ENCODE measurements at places on chromosomes 16 and 17. TPM values are rescaled to one million over a fixed set of nuclear protein-coding genes. Genes with fewer than 3 reads are reported as not detected.
A peak's percentile ranks its signal among the peaks of the same experiment; 100 is the strongest.

GRCh38 chr16:89017543-89018281 is 40.7 kb upstream of the CBFA2T3 start:
- DNase-seq = no peak

GRCh38 chr17:47229535-47230443 is 20.6 kb downstream of the MYL4 start:
- DNase-seq = peak; percentile 79

DNA sequence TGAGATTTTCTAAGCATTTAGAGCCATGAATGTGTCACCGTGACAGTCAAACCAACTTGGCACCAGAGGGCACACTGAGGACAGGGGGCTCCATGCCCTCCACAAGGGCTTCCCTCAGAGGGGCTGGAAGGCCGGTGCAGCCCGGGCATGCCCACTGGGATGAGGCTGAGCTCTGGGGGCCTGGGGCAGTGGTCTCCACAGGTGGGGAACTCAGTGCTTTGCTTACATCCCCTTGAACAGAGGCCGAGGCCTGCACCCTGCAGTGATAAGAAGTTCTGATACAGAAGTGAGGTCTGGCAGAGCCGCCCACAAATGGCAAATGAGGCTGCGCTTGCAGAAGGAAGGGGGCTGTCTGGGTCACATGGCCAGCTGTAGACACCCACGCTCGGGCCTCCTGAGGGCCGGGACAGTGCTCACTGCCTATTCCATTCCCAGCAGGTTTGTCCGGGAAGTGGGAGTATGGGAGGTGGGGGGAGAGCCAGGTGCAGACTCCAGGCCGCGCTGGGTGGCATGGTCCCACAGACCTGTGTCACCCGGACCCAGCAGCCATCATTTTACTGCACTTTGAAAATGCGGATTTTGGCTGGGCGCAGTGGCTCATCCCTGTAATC is 116.8 kb upstream of the CREBBP start:
- DNase-seq = no peak

- DNase-seq = no peak
Observed at GRCh38 chr17:850086-850850, 68.1 kb downstream of the MRM3 start.

DNA sequence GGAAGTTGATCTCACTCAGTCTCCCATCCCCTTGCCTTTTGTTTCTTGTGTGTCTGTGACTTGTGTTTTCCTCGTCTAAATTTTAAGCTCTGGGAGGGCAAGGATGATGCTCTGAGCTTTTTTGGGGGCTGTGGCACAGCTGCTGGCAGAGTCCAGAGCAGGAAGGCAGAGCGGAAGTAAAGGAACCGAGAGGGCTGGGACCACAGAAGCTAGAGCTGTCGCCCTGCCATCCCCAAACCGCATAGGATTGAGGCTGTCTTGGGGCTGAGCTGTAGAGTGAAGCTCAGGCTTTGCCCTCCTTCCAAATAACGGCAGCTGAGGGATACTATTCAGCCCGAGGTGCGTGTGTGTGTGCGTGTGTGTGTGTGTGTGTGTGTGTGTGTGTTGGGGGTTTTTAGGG is 3.8 kb upstream of the DNAH2 start:
- no peak for DNase-seq

- no peak for DNase-seq
Observed at GRCh38 chr17:29577385-29578211, 9.1 kb downstream of the TP53I13 start.

- no peak for DNase-seq
Observed at GRCh38 chr17:74126179-74126900, 77.1 kb upstream of the RPL38 start.

DNA sequence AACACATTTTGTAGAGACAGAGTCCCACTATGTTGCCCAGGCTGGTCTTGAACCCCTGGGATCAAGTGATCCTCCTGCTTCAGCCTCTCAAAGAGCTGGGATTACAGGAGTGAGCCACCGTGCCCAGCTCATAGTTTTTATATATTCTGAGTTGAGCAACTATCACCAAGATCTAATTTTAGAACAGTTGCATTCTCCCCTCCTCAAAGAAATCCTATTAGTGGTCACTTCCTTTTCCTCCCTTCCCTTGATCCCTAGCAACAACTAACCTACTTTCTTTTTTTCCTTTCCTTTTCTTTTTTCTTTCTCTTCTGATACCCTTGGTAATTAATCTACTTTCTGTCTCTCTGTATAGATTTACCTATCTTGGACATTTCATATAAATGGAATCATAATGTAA is 61.5 kb upstream of the B4GALNT2 start:
- no peak for DNase-seq

GRCh38 chr17:58335779-58336455 is 7.3 kb upstream of the TSPOAP1 start:
- DNase-seq = no peak

- DNase-seq = no peak
Observed at GRCh38 chr16:80536238-80536637, 4.6 kb upstream of the DYNLRB2 start.

GRCh38 chr17:4362141-4362540 is 4.3 kb downstream of the UBE2G1 start:
- peak; percentile 35 for DNase-seq

DNA sequence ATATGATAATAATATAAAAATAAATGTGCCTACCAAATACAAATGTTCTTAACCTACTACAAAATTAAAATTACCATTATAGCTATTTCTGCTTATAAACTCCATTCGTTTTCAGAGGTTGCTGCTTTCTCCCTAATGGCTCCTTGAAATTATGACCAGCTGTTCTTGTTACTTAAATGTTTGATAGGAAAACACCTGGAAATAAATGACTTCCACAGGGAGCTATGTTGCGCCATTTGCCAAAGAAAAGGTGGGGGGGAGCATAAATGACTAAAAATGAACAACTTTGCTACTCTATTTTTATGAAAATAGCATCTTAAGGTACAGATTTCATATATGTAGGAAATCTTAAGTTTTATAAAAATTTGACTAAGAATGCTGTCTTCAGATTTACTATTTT is 157.5 kb upstream of the MON1B start:
- no peak for DNase-seq

- DNase-seq = no peak
Observed at GRCh38 chr17:34862384-34862783, 98.9 kb downstream of the CCT6B start.

GRCh38 chr17:32880671-32881453 is 3.9 kb upstream of the MYO1D start:
- no peak for DNase-seq

- DNase-seq = no peak
Observed at GRCh38 chr17:79152636-79153035, 78.0 kb downstream of the ENGASE start.

DNA sequence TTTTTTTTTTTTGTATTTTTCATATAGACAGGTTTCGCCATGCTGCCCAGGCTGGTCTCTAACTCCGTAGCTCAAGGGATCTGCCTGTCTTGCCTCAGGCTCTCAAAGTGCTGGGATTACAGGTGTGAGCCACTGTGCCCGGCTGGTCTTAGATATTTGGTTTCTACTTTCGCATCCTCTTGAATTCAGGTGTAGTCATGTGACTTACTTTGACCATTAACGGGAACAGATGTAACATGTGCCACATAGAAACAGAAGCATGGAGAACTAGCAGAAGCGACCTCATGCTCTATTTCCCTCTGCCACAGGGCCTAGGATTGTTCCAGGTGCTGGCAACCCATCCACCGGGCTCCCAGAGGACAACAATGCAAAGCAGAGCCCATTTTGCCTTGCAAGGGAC is 166.6 kb downstream of the CYLD start:
- no peak for DNase-seq

DNA sequence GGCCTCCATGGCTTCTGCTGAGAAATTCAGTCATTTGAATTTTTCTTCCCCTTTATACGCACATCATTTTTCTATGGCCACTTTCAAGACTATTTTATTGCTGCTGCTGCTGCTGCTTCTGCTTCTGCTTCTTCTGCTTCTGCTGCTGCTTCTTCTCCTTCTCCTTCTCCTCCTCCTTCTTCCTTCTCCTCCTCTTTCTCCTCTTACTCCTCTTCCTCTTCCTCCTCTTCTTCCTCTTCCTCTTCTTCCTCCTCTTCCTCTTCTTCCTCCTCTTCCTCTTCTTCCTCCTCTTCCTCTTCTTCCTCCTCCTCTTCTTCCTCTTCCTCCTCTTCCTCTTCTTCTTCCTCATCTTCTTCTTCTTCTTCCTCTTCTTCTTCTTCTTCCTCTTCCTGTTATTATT is 22.4 kb downstream of the CPD start:
- DNase-seq = no peak

DNA sequence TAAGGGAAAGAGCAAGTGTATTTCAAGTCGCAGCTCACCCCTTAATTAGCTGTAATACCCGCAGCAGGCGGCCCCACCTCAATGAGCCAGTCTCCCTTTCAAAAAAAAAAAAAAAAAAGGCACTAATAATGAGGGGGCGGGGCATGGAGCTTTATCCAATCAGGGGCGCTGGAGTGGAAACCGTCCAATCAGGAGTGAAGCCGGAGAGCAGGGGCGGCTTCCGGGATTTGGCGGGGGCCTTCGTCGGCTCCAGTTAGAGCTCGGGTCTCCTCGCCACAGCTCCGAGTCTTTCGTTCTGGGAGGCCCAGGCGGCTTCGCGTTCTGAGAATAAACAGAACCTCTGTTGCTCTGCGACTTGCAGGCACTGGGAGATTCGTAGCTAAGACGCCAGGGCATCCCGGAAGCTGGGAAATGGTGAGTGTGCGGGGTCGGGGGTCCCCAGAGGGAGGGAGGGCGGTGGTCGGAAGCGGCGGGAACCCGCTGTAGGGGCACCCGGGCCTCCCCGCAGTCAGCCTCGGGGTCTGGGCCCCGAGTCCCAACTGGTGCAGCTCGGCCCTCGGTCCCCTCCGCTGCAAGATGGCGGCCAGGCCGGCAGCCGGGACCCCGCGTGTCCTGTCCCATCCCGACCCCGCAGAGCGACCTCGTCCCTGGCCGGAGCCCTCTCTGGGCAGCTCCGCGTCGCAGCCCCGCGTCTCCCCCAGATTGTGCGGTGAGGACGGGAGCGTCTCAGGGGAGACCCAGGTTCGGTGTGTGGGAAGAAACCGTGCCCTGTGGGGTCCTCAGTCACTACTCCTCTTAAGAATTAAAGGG is at the start of gene ZNF267:
Gene ZNF267, plus strand, starts transcription at position 252 of the 810 bp plus-strand sequence. Its CDS starts 160 bp downstream, at position 412.
- DNase-seq = peak; percentile 89

GRCh38 chr16:54288835-54289241 is 2.3 kb upstream of the IRX3 start:
- DNase-seq = no peak

DNA sequence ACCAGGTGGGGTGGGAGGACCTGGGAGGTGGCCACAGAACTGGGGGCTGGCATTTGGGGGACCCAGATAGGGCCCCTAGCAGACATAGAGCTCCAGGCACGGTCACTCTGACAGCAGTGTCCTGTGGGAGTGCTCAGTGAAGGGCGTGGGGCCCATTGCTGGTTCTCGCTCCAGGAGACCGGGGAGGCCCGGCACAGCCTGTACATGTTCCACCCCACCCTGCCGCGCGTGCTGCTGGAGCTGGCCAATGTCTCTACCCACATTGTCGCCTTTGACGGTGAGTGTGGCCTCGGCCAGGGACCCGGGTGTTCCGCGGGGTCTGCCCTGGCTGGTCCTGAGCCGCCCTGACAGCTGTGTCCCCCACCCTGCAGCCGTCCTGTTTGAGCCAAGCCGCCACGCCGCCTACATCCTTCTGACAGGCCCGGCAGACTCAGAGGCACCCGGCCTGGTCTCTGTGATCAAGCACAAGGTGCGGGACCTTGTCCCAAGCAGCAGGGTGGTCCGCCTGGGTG is 11.2 kb downstream of the RGS11 start:
- no peak for DNase-seq

GRCh38 chr17:45289301-45290268 is 27.2 kb downstream of the MAP3K14 start:
- no peak for DNase-seq

- no peak for DNase-seq
Observed at GRCh38 chr17:58402679-58403078, 14.7 kb downstream of the RNF43 start.

GRCh38 chr17:5247621-5248020 is 13.0 kb upstream of the SCIMP start:
- no peak for DNase-seq

DNA sequence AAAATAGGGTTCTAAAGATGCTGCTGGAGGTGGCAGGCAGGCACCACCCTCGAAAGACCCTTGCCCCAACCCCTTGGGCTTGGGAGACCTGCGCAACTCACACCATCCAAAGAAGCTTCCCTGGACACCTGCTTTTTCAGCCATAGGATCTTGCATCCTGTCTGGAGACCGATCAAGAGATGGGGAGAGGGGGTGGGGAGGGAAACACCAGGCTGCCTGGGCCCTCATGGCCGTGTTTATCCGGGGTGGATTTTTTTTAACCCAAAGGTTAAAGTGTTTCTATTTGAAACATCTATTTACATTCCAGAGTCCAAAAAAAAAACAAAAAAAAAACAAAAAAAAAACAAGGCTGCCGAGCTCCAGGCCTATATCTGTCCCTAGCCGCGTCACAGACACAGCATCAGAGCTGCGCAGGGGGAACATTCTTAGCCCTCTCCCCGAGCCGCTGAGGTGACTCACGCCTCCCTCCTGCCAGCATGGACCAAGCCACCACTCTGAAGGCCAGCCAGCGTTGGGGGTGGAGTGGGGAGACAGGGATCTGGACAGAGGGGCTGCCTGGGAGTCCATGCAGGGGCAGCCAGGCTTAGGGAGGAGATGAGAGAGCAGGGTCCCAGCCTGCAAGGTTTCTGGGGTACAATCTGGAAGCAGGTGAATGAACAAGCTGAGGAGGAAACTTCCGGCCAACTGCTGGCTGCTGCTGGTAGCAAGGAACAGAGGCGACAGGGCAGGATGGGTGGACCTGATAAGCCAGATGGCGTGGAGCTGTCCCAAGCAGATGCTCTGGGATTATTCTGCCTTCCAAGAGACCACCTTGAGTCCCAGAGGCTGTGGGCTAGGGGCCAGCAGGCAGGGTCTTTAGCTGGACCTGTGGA is 14.8 kb downstream of the HDAC5 start:
- no peak for DNase-seq

- DNase-seq = peak; percentile 28
Observed at GRCh38 chr16:56019274-56019673, 144.1 kb upstream of the CES5A start.

DNA sequence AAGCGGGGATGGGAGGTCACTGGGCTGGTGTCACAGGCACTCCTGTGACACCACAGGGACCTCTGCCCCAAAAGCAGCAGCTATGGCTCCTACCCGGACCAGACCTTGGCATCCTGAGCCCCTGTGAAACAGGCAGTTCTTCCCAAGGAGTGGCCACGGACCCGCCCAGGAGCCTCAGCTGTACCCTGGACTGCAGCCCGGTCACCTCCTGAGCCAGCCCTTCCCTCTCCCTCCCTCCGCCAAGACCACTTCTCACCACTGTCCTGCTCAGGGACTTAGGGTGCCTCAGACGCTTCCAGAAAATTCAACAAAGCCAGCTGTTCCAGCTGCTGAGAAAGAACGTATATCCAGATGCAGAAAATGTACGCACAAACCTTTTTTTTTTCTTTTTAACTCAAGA is 13.9 kb upstream of the NCBP3 start:
- DNase-seq = no peak

TOM1L2 gene
- total RNA-seq = 49.8 TPM

CTRB2 gene
- not detected for total RNA-seq

TNRC6A gene
- total RNA-seq = 46.5 TPM

Measured in spinal cord (tissue), 10 donors.